ENCODE measurements at places on chromosomes 4 and X.

GRCh38 chrX:8728932-8729535, 2.9 kb downstream of the ANOS1 start:
- no peak for DNase-seq

- DNase-seq: no peak
These were observed 362.2 kb upstream of the EMCN start for GRCh38 chr4:100880011-100880410.

- no peak for DNase-seq
These were observed 26.8 kb downstream of the SH3TC1 start for GRCh38 chr4:8225706-8226443.

GRCh38 chr4:151643564-151643963, 117.2 kb downstream of the GATB start:
- no peak for DNase-seq

All from stimulated activated naive B cell treated with anti-CD40 and anti-IgM and Interleukin-4, amounts not matched to agents 10 μg/mL and 1 μg/mL and 100 μg/mL, for 72 hours (primary cell).